CD4-positive, alpha-beta T cell treated with Interleukin-15 for 4 hours (primary cell): ENCODE measurements at places on chromosomes 11 and 22.

DNA sequence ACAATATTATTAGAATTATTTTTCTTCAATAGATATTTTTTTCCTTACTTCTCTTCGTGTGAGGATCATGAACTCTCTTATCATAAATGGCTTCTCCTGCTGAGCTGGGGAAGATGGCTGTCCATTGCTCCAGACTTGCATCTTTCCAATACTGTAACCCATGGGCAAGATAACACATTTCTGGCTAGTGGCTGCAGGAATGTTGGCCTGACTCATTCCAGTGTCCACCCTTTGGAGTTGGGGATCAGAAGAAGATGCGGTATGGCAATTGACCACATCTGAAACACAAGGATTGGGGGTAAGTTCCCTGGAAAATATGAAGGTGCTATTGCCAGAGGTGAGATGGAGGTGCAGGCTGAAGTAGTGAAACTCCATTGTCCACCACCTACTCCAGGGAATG, 92.8 kb downstream of the FAR1 start:
- no peak for DNase-seq

GRCh38 chr11:66247295-66247694, 21.1 kb upstream of the RAB1B start:
- no peak for DNase-seq

DNA sequence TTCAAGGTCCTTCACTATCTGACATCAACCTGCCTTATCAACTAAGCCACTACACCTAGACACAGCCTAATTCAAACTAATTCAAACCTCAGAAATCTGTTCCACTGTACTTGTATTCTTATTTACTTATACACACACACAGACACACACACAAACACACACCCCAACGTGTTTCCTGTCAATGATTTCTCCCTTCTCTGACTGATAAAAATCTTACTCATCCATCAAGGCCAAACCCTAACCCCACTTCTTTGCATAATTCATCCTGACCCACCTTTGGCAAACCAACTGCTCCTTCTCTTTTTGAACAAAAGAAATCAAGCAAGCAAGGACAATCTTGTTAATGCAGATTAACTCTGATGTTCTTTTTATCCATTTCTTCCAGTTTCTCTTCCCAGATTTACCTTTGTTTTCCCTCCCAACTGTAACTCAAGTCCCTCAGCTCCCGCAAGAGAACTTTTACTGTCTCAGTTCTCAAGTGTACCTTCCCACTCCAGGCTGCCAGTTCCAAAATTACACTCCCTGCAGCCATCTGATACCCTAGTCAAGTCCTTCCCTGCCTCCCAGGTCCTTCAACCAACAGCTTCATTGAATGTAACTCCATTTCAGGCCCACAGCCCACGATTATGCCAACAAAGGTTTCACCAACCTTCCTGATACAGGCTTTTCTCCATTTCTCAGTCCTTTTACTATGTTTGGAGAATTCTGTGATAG, 78.3 kb downstream of the PAK1 start:
- no peak for DNase-seq

GRCh38 chr11:133785795-133786340, 59.4 kb downstream of the SPATA19 start:
- no peak for DNase-seq

GRCh38 chr11:71484248-71485062, 31.5 kb downstream of the NADSYN1 start:
- DNase-seq: no peak

DNA sequence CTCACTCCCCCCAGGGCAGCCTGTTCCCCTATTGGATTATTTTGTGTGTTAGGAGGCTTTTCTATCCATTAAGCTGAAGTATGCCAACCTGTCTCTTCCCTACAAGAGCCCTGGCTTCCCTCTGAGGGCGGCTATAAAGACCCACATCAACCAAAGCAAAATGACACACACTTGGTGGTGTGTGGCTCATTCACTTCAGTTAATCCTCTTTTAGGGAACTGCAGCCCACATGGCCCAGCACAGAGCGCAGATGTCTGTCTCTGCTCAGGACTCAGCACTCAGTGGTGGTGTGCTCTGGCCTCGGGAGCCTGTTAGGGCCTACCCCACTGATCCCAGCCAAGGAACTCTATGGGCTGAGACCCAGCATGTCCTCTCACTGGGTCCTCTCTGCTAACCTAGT, 32.2 kb upstream of the LRRC10B start:
- no peak for DNase-seq

DNA sequence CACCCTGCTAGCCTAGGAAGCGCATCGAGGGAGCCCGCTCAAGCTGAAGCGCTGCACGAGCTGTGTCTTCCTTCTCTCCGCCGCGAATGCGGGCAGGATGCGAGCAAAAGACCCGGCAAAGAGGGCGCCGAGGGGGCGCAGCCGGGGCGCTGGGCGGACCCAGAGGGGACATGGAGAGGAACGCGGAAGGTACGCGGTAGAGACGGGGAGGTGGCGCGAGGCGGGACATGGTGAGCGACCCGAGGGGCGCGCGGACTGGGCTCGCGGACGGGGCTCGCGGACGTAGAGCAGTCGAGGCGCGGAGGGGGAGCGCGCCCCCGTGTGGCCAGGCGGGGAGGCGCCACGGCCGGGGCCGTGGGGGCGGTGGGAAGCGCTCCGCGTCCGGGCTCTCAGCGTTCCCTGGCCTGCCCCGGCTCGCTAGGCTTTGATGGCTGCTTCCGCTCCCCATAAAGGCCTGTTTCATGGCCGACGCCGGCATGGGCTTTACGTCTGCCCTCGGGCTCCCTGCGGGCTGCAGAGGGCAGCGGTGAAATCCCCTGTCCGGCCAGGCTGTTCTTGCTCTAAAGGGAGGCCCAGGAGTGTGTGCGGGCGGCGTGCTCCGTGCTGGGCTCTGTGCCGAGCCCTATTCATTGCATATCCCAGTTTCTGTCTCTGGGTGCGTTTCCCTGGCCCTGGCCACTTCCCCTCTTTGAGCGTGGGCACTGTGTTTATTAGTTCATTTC, 31.2 kb upstream of the TRIM29 start:
- DNase-seq: peak; percentile 42

DNA sequence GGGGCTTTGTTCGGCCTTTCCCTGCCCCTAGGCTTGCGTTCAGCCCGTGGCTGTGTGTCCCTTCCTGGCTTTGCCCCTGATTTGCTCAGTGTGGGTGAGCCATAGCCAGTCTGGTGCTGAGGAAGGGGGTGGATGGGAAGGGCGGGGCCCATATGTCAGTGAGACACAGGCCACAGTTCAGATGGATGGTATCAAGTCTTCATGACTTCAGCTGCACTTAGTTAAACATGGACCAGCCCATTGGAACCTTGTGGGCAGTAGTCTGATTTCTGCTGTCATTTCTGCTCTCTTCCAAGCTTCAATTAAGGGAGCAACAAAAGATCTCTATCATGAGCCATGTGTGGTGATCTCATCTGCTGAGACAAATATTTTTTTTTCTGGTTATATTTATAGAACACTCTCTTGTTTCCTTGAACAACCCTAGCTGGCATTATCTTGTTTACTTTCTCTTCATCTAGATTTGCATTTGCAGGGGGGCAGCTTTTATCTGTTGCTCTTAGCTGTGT, 21.6 kb upstream of the PEX26 start:
- DNase-seq: no peak

- DNase-seq: no peak
These were observed 1.5 kb downstream of the A4GALT start for GRCh38 chr22:42719133-42719532.

DNA sequence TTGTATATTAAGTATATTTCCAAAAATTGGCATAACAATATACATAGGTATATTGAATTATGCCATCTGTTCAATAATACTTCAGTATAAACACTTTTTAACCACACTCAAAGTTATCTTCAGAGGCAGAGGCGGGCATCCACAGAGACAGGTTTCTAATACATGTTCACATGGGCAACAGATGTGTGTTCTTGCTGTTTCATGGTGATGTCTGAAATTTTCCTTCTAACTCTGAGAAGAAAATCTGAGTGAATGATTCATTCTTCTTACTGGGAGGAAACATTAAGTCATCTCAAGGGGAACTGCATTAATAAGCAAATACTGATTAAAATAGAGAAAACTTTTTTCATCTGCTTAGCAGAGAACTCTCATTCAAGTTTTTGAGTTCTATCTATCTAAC, 1074.5 kb downstream of the LRRC4C start:
- no peak for DNase-seq

- no peak for DNase-seq
These were observed 122.1 kb downstream of the FCHSD2 start for GRCh38 chr11:73019996-73020395.

GRCh38 chr22:34356481-34356880, 436.2 kb upstream of the LARGE1 start:
- no peak for DNase-seq

GRCh38 chr11:116498161-116498560, 274.6 kb downstream of the BUD13 start:
- no peak for DNase-seq

- DNase-seq: no peak
These were observed 483.3 kb downstream of the TBC1D22A start for GRCh38 chr22:47245786-47246185.

- peak; percentile 25 for DNase-seq
These were observed 639 bp downstream of the CRY2 start for GRCh38 chr11:45847911-45848316.
